Activated CD4-positive, alpha-beta T cell treated with anti-CD3 and anti-CD28 coated beads for 36 hours (primary cell): ENCODE measurements at places on chromosomes 6 and 20.
A peak's percentile ranks its signal among the peaks of the same experiment; 100 is the strongest.

GRCh38 chr6:3001773-3002293 lies 2.1 kb downstream of the NQO2 start:
- peaks cover 28% of the 10 kb centered on the region for H3K4me1 ChIP-seq
- H3K27me3 ChIP-seq: no peaks in the 10 kb centered on the region
- no peak for DNase-seq
- peak overlapping the region; percentile 27 for H3K4me3 ChIP-seq

GRCh38 chr6:65262241-65262640 lies 444.8 kb downstream of the EYS start:
- H3K36me3 ChIP-seq: no peaks in the 10 kb centered on the region
- no peaks in the 10 kb centered on the region for H3K27me3 ChIP-seq
- no peak overlapping the region for H3K4me3 ChIP-seq

GRCh38 chr20:13068336-13068735 lies 59.6 kb downstream of the SPTLC3 start:
- no peaks in the 10 kb centered on the region for H3K4me1 ChIP-seq
- H3K27ac ChIP-seq: no peak overlapping the region
- no peak overlapping the region for H3K4me3 ChIP-seq
- peaks cover 2% of the 10 kb centered on the region for H3K36me3 ChIP-seq
- DNase-seq: no peak
- no peaks in the 10 kb centered on the region for H3K27me3 ChIP-seq

DNA sequence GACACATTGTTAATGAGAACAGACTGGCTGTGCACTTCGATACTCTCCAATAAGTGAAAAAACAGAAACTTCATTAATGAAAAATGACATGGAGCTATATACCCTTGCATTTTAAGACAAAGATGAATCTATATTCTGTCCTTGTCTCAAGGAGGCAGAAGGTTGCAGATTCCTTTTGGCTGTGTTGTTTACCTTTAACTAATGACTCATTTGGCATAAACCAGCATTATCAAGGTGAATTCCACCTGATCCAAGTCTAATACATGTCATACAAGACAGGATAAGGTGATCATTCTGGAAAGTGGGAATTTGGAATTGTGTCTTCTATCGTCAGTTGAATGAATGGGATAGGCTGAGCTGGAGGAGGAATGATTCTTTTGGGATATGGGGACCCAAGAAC lies 192.9 kb downstream of the PLCB4 start:
- DNase-seq: no peak
- no peaks in the 10 kb centered on the region for H3K4me1 ChIP-seq
- peaks cover 2% of the 10 kb centered on the region for H3K27me3 ChIP-seq
- H3K36me3 ChIP-seq: no peaks in the 10 kb centered on the region

DNA sequence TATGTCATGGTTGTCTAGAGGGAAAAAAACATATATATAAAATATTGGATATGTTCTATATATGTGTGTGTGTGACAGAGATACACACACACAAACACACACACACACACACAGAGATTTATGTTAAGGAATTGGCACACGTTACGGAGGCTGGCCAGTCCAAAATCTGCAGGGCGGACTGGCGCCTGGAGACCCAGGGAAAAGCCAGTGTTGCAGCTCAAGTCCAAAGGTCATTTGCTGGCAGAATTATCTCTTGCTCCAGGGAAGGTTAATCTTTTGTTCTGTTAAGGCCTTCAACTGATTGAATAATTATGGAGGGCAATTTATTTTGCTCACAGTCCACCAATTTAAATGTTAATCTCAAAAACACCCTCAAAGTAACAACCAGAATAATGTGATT lies 37.5 kb upstream of the PDE7B start:
- H3K4me1 ChIP-seq: no peaks in the 10 kb centered on the region
- no peak for DNase-seq
- no peaks in the 10 kb centered on the region for H3K27me3 ChIP-seq
- no peak overlapping the region for H3K4me3 ChIP-seq
- H3K27ac ChIP-seq: no peak overlapping the region

DNA sequence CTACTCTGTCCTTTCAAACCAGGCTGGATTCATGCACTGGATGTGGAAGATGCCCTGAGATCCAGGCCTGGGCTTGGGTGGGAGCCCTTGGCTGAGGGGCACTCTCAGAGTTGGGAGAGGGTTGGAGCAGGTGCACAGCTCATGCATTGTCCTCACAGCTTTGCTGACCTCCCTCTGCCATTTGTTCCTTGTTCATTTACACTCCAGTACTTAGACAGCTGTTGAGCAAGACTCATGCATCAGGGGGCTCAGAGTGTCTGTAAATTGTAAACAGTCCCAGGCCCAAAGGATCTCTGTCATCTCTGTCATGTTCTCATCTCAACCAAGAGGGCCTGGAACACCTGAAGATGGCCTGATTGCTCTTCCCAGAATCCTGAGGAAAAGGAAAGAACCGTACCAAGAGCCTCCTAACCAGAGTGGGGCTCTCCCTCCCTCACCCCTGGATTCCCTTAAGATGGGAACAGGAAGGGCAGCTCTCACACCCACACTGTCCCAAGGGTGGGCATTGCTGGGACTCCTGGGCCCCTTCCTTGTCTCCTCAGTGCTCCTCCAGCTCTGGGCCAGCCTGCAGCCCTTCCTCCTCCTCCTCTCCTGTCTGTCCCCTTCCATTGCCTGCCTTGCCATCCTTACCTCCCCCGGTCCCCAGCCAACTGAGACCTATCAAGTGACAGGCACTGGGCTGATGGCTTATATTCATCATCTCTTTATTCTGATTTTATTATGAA lies 132.9 kb downstream of the FOXO3 start:
- H3K4me3 ChIP-seq: no peak overlapping the region
- no peak overlapping the region for H3K27ac ChIP-seq
- no peak for DNase-seq
- peaks cover 4% of the 10 kb centered on the region for H3K4me1 ChIP-seq
- no peaks in the 10 kb centered on the region for H3K36me3 ChIP-seq

GRCh38 chr6:123306334-123306733 lies 310.3 kb downstream of the CLVS2 start:
- H3K36me3 ChIP-seq: no peaks in the 10 kb centered on the region
- H3K27me3 ChIP-seq: peaks cover 2% of the 10 kb centered on the region
- H3K27ac ChIP-seq: no peak overlapping the region
- no peak overlapping the region for H3K4me3 ChIP-seq
- no peaks in the 10 kb centered on the region for H3K4me1 ChIP-seq

GRCh38 chr6:18162401-18162800 lies 7.2 kb downstream of the KDM1B start:
- H3K4me1 ChIP-seq: peaks cover 3% of the 10 kb centered on the region
- no peak overlapping the region for H3K4me3 ChIP-seq
- peaks cover 39% of the 10 kb centered on the region for H3K36me3 ChIP-seq
- H3K27me3 ChIP-seq: no peaks in the 10 kb centered on the region
- H3K27ac ChIP-seq: no peak overlapping the region

GRCh38 chr6:54717849-54718455 lies 128.6 kb upstream of the FAM83B start:
- peak; percentile 73 for DNase-seq
- no peaks in the 10 kb centered on the region for H3K36me3 ChIP-seq
- no peaks in the 10 kb centered on the region for H3K27me3 ChIP-seq
- no peaks in the 10 kb centered on the region for H3K4me1 ChIP-seq

DNA sequence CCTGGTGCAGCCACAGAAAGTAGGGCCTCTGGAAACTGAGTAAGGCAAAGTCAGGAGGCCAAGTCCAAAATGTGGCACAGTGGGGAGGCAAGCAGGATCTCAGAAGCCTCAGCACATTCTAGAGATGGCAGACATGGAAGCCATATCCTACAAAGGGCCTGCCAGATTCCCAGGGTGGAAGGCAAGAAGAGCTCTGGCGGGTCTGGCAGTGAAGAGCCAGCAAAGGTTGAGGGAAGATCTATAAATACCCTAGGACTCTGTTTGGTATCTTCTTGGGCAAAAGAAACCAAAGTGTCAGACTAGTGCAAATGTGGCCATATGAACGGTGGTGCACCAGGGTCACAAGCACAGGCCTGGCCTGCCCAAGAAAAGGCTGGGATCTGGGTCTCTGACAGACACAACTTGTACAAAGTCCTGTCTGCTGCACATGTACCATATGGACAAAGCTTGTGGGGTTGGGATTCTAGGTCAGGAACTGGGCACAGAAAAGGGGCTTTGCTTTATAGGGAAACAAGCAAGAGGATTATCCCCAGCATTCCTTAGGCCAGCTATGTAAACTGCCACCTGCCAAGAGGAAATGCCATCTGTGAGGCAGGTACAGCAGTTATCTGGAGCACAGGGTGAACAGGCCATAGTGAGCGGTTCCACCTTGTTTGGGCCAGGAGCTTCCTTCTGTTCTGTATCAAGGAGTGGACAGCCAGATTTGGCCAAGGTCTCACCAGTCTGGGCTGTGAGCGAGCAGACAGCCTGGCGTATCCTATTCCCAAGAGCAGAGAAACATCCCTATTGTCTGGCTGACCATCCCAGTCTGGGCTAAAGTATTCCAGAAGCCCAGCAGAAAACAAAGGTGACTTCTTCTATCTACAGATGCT lies 36.3 kb upstream of the SLC4A11 start:
- no peak overlapping the region for H3K4me3 ChIP-seq
- no peaks in the 10 kb centered on the region for H3K27me3 ChIP-seq
- no peak for DNase-seq
- H3K4me1 ChIP-seq: no peaks in the 10 kb centered on the region
- no peaks in the 10 kb centered on the region for H3K36me3 ChIP-seq
